ENCODE measurements at places on chromosomes 5 and 9. TPM values are rescaled to one million over a fixed set of nuclear protein-coding genes. Genes with fewer than 3 reads are reported as not detected.

MXD3 gene
- total RNA-seq = 85.0 TPM

FGF10 gene
- total RNA-seq = not detected

OR1J4 gene
- 0.44 TPM for total RNA-seq

KIF12 gene
- total RNA-seq = not detected

AGXT2 gene
- not detected for total RNA-seq

RIOK2 gene
- total RNA-seq = 28.1 TPM

FYB1 gene
- 358 TPM for total RNA-seq

NEK6 gene
- 8.1 TPM for total RNA-seq

KLF4 gene
- total RNA-seq = 1.1 TPM

QRFP gene
- total RNA-seq = not detected

GRCh38 chr5:22567983-22568382 lies 285.2 kb downstream of the CDH12 start:
- no peaks in the 10 kb centered on the region for H3K27me3 ChIP-seq
- no peaks in the 10 kb centered on the region for H3K4me1 ChIP-seq
- H3K36me3 ChIP-seq = no peaks in the 10 kb centered on the region
- no peak for DNase-seq
- H3K4me3 ChIP-seq = no peak overlapping the region

DNA sequence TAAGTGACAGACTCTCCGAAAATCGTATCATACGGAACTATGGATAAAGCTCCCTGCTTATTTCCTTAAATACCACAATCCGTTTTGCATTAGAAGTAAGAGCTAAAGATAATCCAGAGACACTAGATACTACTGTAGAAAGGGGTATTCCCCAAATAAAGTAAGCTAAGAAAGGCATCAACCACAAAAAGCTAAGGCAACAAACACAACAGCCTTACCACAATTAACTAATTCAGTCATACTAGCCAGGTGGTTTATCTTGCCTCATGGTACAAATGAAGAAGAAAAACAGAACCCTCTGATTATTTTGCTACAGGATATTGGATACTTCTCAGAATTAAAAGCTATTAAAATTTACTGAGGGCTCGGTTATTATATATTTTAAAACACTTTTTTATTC lies 14.1 kb downstream of the ERP44 start:
- peaks cover 5% of the 10 kb centered on the region for H3K36me3 ChIP-seq
- no peaks in the 10 kb centered on the region for H3K27me3 ChIP-seq
- no peak overlapping the region for H3K4me3 ChIP-seq
- H3K4me1 ChIP-seq = peaks cover 40% of the 10 kb centered on the region
- no peak for DNase-seq
- no peak overlapping the region for H3K27ac ChIP-seq

DNA sequence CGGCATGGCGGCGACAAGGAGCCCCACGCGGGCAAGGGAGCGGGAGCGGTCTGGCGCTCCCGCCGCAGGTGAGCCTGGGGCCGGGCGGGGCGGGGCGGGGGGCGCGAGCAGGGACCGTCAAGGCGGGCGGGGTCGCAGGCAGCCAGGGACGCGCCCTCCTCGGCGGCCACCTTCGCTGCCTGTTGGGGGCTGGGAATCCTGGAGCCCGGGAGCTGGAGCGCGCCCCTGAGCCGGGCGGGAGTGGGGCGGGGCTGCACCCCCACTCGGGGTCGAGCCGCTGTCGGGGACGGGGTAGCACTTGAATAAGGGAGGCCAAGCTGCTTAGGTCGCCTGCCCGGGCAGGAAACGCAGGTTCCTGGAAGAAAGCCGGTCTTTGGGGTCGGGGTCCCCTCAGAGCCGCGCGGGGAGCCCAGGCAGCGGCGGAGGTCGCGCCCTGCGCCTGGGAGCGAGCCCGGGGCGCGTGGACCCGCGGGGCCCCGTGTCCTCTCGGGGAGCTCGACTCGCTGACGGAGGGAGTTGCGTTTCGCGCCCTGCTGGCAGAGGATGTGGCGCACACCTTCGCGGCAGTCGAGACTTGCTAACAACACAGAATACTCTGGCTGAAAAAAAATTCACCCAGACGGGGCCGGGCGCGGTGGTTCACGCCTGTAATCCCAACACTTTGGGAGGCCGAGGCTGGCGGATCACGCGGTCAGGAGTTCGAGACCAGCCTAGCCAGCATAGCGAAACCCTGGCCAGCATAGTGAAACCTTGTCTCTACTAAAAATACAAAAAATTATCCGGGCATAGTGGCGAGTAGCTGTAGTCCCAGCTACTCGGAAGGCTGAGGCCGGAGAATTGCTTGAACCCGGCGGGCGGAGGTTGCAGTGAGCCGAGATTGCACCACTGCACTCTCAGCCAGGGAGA lies 552 bp downstream of the OTULINL start:
- peak overlapping the region; percentile 91 for H3K4me3 ChIP-seq
- peaks cover 39% of the 10 kb centered on the region for H3K4me1 ChIP-seq
- H3K36me3 ChIP-seq = peaks cover 32% of the 10 kb centered on the region
- H3K27ac ChIP-seq = peak overlapping the region; percentile 88

- H3K27me3 ChIP-seq = peaks cover 1% of the 10 kb centered on the region
- no peak overlapping the region for H3K27ac ChIP-seq
- H3K36me3 ChIP-seq = peaks cover 3% of the 10 kb centered on the region
Measured at GRCh38 chr9:5587024-5587423, 41.9 kb upstream of the RIC1 start.

DNA sequence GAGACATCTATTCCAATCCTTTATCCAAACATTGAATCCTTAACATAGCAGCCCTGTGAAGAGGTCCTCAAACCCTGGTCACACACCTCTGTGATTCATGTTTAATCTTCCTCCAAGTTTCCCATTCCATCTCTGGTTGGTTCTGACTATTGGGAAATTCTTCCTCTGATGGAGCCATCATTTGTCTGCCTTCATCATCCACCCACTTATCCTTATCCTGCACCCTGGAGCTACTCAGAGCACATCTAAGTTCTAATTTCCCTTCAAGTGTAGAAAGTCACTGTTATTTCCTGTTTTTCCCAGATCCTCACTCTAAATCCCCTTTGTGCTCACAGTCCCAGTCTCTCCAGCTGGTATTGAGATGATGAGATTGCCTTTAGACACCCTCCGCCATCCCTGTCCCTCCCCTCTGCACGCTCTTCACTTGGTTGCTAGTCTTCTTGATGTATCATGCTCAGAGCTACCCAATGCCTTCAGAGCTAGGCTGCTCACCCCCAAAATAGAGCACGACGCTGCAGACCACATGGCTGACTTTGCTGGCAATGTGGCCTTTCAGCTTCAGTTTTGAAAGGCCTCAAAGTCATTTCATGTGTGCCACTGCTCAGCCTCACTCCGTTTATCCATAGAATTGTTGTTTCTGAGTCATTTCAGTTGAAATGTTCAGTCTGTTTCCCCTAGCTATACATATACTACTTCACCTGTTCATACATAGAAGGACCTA lies 154.3 kb downstream of the PALM2AKAP2 start:
- no peak for DNase-seq
- H3K36me3 ChIP-seq = no peaks in the 10 kb centered on the region
- no peaks in the 10 kb centered on the region for H3K27me3 ChIP-seq

DNA sequence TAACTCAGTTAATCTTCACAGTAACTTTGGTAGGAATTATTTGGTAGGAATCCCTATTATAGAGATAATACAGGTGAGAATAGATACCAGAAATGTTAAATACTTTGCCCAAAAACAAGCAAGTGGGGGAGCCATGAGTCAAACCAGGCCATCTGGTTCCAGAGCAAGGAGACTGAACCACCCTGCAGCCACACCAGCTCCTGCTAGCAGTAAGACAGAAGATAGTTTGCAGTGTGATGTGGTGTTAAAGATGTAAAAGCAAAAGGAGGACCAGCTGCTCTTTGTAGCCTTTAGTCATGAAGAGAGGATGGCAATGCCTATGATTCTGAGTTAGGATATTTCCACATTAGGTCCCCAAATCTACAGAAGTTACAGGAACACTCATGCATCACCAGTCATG lies 101.4 kb downstream of the PRKACG start:
- no peak for DNase-seq
- H3K36me3 ChIP-seq = no peaks in the 10 kb centered on the region
- H3K27ac ChIP-seq = no peak overlapping the region
- H3K4me1 ChIP-seq = peaks cover 1% of the 10 kb centered on the region
- H3K27me3 ChIP-seq = peaks cover 22% of the 10 kb centered on the region

DNA sequence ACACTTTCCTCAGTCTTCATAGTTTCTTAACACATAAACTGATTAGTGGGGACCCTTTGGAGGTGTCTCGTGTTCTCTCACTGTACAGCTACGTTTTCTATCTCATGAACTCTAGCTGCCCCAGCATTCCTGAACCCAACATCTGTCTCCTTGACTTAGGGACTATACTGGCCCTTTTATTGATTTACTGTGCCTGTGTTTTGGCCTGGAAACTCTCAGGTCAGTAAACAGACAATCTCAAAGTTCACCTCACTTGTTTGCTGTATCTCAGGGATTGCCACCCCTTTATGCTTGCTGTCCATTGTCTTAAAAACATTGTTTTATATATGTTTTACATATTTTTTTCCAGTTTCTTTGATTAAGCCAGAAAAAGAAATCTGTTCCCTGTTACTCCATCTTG lies 222.8 kb downstream of the FAM170A start:
- H3K4me3 ChIP-seq = no peak overlapping the region
- H3K27me3 ChIP-seq = no peaks in the 10 kb centered on the region
- no peaks in the 10 kb centered on the region for H3K4me1 ChIP-seq
- no peak overlapping the region for H3K27ac ChIP-seq
- H3K36me3 ChIP-seq = no peaks in the 10 kb centered on the region

- no peak for DNase-seq
- H3K27me3 ChIP-seq = no peaks in the 10 kb centered on the region
- H3K4me1 ChIP-seq = no peaks in the 10 kb centered on the region
Measured at GRCh38 chr9:102832814-102833213, 162.3 kb upstream of the CYLC2 start.

- no peak overlapping the region for H3K4me3 ChIP-seq
- H3K27ac ChIP-seq = no peak overlapping the region
- DNase-seq = no peak
- no peaks in the 10 kb centered on the region for H3K36me3 ChIP-seq
Measured at GRCh38 chr5:115309751-115310370, 13.4 kb upstream of the CCDC112 start.

- H3K4me3 ChIP-seq = no peak overlapping the region
- no peak for DNase-seq
- peaks cover 15% of the 10 kb centered on the region for H3K4me1 ChIP-seq
Measured at GRCh38 chr5:5419291-5420210, 2.9 kb upstream of the ICE1 start.

GRCh38 chr5:35436400-35437057 lies 181.1 kb upstream of the SPEF2 start:
- no peak for DNase-seq
- H3K4me3 ChIP-seq = no peak overlapping the region
- no peaks in the 10 kb centered on the region for H3K36me3 ChIP-seq
- no peak overlapping the region for H3K27ac ChIP-seq
- H3K4me1 ChIP-seq = peaks cover 4% of the 10 kb centered on the region
- H3K27me3 ChIP-seq = peaks cover 28% of the 10 kb centered on the region

- H3K4me1 ChIP-seq = peaks cover 8% of the 10 kb centered on the region
- H3K27me3 ChIP-seq = peaks cover 2% of the 10 kb centered on the region
- no peak overlapping the region for H3K27ac ChIP-seq
- no peak for DNase-seq
Measured at GRCh38 chr5:56039985-56040384, 45.2 kb upstream of the IL6ST start.

GRCh38 chr9:112200711-112201110 lies 25.6 kb upstream of the SUSD1 start:
- H3K27ac ChIP-seq = no peak overlapping the region
- no peaks in the 10 kb centered on the region for H3K27me3 ChIP-seq
- DNase-seq = no peak
- no peak overlapping the region for H3K4me3 ChIP-seq
- no peaks in the 10 kb centered on the region for H3K4me1 ChIP-seq

DNA sequence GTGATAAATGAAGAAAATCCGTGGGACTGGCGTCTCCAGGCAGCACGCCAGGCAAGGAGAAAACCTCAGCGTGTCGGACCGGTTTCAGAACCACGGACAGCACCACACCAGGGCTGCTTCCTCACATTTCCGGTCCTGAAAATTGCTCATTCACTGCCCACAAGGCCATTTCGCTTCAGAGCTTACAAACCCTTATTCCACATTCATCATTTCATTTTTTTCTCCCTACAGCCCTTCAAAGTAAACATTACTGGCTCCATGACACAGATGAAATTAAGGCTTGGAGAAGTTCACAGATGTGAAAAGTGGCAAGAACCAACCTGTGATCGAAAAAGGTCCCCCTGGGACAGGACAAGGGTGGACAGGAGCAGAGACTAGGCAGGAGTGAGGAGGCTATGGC lies 1.5 kb upstream of the GPRIN1 start:
- no peak overlapping the region for H3K27ac ChIP-seq
- peaks cover 8% of the 10 kb centered on the region for H3K4me1 ChIP-seq

DNA sequence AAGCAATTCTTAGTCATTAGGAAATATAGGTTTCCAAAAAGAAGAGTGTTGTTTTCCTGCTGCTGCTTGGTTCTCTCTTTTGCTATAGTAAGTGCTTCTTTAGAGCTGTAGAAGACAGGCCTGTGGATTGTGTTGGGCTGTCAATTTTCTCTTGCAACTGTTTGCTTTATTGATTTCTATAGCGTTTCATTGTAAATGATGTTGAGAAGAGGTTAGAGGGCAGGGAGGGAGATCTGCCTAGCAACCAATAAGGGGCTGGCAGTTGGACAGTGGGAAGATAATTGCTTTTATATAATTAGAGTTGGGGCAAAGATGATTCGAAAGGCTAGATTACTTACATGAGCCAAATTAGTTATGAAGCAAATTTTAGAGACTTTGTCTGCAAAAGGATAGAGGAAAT lies 11.1 kb downstream of the UNC13B start:
- no peak overlapping the region for H3K27ac ChIP-seq
- H3K27me3 ChIP-seq = no peaks in the 10 kb centered on the region
- no peaks in the 10 kb centered on the region for H3K4me1 ChIP-seq
- no peaks in the 10 kb centered on the region for H3K36me3 ChIP-seq
- no peak overlapping the region for H3K4me3 ChIP-seq

DNA sequence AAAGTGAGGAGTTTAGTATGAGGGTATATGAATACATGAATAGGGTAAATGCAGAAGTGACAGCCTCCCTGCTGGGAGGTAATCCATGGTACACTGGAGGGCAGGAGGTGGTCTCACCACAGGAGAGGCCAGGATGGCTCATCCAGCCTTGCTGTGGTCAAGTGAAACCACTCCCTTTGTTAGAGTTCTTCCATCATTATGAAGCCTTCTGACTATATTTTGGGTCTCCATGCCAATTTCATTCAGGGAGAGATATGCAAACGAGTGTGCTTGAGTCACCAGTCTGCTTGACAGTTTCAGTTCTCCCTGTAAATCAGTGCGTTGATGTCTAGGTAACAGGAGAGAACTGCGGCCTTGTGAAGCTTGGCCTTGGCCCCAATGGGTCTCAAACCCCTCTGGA lies 16.4 kb downstream of the PPP3R2 start:
- no peak for DNase-seq
- no peak overlapping the region for H3K27ac ChIP-seq
- H3K4me3 ChIP-seq = no peak overlapping the region
- peaks cover 6% of the 10 kb centered on the region for H3K4me1 ChIP-seq
- no peaks in the 10 kb centered on the region for H3K27me3 ChIP-seq

DNA sequence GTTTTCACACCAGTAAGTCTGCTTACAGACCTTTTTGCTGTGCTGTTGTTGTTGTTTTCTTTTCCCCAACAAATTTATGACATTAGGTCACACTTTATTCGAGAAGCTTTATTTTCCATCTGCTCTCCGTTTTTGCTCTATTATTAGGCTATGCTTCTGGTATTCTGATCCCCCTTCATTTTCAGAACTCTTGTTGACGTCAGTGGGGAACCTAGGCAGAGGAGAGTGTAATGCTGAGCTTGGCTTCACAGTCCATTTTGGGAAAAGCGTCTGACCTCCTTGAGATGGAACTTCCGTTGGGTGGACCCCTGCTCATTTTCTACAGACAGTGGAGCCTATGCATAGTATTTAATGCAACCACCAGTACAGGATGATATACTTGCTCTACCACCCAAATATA lies 387.9 kb upstream of the MEF2C start:
- H3K27ac ChIP-seq = no peak overlapping the region
- no peaks in the 10 kb centered on the region for H3K4me1 ChIP-seq
- H3K36me3 ChIP-seq = no peaks in the 10 kb centered on the region
